Fibroblast of skin of right biceps (primary cell): ENCODE measurements at places on chromosomes 4 and X.
A peak's percentile ranks its signal among the peaks of the same experiment; 100 is the strongest.

GRCh38 chr4:113955948-113956347, 23.5 kb downstream of the ARSJ start:
- no peak for DNase-seq

DNA sequence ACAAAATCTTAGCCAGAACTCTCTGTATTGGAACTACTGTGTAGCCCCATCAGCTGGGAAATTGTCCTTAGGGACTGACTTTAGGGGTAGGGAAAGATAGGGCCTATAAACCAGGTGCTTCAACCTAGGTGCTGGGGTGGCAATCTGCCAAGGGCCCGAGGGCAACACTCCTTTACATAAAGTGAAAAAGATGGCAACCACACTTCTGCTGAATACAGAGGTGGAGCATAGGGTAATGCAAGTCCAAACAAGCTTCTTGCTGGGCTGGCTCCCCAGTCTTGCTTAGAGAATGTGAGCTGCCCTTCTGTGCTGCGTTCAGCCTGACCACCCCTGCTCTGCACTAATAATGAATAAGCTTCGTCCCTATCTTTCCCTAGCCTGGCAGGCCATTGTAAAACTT, 9.8 kb downstream of the ZBTB33 start:
- no peak for DNase-seq

DNA sequence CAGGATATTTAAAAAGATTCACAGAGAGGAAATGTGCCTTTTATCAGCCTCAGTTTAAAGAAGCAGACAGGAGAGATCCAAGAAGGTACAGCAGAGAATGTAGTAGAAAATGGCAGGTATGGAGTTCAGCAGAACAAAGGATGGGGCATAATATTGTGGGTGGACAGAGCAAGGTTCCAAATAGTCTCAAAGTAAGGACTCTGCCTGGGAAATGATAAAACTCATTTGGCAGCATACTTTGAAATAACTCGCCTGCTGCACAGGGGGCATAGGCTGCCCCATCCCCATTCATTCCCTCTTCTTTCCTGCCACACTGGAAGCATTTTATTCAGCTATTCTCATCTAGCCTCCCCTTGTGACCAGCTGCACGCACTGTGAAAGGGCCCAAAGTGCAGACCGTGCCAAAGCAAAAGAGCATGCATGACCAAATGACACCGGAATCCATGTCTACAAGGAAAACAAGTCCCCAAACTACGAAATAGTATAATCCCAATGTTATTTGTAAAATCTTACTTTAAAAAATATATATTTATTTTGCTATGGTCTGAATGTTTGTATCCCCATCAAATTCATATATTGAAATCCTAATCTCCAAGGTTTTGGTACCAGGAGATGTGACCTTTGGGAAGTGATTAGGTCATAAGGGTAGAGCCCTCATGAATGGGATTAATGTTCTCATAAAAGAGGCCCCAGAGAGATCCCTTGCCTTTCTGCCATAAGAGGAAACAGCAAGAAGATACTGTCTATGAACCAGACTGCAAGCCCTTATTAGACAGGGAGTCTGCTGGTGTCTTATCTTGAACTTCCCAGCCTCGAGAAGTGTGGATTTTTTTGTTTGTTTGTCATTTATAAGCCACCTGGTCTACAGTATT, 77.4 kb upstream of the PRSS48 start:
- DNase-seq = no peak

GRCh38 chr4:68877555-68877954, 61.8 kb downstream of the UGT2B10 start:
- DNase-seq = no peak

GRCh38 chr4:185017964-185018772, at the start of gene HELT:
HELT (plus strand) TSS chr4:185018490; CDS start chr4:185018929, 439 bp downstream.
- DNase-seq = no peak

DNA sequence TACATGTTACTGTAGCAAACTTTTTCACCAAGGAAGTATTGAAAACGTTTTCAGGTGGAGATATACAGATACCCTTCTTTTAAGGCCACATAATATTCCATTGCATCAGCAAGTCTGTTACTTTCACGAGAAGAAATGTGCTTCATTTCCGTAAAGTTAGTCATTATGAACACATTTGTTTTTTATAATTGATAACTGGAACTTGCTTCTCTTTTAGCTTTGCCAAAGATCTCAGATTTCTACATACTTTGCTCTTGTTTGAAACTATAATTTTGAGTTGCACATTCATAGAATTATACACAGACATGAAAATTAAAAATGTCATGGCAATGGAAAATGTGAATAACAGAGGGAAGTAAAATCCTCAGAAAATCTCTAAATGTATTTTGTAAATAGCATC, 128.7 kb upstream of the GIMD1 start:
- peak; percentile 47 for DNase-seq

GRCh38 chr4:38943343-38943742, 75.7 kb downstream of the FAM114A1 start:
- DNase-seq = no peak

DNA sequence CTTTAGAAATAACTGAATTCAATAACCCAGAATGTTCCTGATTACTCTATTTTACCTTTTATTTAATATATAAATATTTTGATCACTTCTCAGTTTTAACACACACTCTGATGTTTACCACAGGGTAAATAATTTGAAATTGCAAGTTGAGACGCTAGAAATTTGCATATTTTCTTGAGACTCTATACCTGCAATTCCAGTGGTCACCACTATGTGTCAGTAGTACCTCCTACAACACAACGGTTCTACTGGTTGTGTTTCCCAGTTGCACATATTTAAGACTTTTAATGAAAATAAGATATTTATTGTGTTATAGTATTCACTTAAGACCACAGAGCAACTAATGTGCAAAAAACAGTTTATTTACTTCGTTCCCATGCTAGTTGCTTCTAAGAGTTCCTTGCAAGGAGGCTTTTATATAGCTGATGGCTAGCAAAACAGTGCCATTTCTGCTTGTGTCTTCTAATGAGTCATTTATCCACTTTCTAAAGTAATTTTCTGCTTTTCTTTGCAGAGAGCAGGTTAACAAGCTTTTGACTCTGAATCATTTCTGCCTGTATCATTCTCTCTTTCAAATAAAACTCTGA, 98.9 kb upstream of the PDLIM3 start:
- DNase-seq = no peak

DNA sequence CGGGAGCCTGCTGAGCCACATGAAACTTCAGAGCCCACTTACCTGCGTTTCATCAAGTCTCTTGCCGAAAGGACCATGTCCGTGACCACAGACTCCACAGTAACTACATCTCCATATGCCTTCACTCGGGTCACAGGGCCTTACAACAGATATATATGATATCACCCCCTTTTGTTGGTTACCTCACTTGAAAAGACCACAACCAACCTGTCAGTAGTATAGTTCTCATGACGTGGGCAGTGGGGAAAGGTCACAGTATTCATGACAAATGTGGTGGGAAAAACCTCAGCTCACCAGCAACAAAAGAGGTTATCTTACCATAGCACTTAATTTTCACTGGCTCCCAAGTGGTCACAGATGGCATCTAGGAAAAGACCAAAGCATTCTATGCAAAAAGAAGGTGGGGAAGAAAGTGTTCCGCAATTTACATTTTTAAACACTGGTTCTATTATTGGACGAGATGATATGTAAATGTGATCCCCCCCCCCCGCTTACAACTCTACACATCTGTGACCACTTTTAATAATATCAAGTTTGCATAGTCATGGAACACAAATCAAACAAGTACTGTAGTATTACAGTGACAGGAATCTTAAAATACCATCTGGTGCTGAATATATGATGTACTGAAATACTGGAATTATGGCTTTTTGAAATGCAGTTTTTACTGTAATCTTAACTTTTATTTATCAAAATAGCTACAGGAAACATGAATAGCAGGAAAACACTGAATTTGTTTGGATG, 129.9 kb downstream of the TET2 start:
- DNase-seq = no peak

- DNase-seq = no peak
Measured at GRCh38 chr4:109989618-109990017, 76.9 kb downstream of the EGF start.

GRCh38 chrX:135437867-135438733, 16.4 kb downstream of the SMIM10L2A start:
- DNase-seq = no peak

GRCh38 chrX:12894074-12895030, 12.1 kb upstream of the TLR8 start:
- peak; percentile 33 for DNase-seq

DNA sequence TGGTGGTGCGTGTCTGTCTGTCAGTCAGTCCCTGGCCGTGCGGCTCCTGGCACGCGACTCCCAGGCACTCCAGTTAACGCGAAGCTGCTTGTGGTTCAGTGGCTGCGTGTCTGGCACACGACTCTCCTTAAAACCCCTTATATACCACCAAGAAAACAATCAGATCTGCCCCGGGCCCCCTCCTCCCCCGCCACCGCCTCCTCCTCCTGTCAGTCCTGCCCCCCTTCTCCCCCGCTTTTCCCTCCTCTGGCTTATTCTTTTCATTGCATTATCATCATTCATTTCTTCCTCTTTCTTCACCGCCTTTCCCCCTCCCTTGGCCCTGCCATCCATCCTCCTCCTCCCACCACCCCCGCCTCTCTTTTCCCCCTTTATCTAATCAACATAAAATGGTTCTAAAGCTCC, at the start of gene NEUROG2:
Gene NEUROG2, minus strand, starts transcription at position 115 of the 405 bp plus-strand sequence. CDS start 705 bp downstream, outside the sequence.
- DNase-seq = no peak

DNA sequence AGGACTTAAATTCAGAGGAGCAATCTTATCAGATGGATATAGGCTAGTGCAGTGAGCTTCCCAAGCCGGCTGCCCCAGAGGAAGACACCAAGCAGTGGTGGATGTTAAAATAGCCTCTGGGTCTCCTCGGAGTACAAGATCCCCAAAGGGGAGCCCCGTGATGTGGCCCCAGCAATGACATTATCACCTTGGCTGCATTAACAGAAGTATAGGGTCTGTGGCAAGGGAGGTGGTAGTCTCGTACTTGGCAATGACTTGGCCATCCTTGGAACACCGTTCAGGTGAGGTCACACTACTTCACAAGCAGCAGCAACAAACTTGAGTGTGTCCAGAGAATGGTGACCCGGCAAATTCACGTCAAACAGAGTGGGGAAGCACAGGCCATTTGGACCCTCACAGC, 67.8 kb downstream of the PSAPL1 start:
- no peak for DNase-seq

- DNase-seq = no peak
Measured at GRCh38 chrX:107729558-107730297, 45.9 kb downstream of the TSC22D3 start.
